ENCODE measurements at places on chromosomes 12 and 14. TPM values are rescaled to one million over a fixed set of nuclear protein-coding genes. Genes with fewer than 3 reads are reported as not detected.
A peak's percentile ranks its signal among the peaks of the same experiment; 100 is the strongest.

Gene STXBP6
- polyA plus RNA-seq: 0.63 TPM

Gene PTGER2
- polyA plus RNA-seq: 0.28 TPM

GRCh38 chr14:55071870-55072640 lies 20.6 kb downstream of the MAPK1IP1L start:
- peak; percentile 65 for DNase-seq

DNA sequence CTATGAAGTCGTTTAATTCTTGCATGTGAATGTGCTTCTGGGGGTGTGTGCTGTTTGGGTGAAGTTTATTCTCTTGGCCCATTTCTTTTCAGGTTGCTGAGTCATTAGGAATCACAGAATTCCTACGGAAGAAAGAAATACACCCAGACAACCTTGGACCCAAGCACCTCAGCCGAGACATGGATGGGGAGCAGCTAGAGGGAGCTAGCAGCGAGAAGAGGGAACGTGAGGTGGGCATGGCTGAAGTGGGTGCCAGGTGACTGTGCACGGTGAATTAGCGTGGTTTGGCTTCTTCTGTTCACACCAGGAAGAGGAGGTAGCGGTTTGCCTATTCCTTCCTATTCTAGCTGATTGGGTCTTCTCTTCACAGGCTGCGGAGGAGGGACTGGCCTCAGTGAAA lies 19.2 kb downstream of the ZNF839 start:
- no peak for DNase-seq

DNA sequence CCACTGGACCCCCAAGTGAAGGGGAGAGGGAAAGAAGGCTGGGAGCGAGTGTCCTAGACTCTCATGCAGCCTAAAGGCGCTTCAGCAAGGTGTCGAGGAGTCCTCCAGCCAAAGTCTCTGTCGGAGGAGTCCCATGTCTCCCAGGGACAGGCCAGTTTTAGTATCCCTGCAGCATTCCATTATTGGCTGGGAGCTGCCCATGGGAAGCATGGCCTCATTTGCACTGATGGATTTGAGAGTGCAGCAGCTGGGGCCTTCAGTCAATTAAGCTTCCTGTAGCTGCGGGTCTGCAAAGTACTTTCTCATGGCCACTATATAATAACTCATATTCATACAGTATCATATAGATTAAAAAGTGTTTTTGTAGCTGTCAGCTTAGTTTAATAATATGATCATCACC lies 12.4 kb upstream of the RPH3A start:
- DNase-seq: no peak

GRCh38 chr12:52441320-52441911 lies 7.2 kb upstream of the KRT75 start:
- DNase-seq: no peak

DNA sequence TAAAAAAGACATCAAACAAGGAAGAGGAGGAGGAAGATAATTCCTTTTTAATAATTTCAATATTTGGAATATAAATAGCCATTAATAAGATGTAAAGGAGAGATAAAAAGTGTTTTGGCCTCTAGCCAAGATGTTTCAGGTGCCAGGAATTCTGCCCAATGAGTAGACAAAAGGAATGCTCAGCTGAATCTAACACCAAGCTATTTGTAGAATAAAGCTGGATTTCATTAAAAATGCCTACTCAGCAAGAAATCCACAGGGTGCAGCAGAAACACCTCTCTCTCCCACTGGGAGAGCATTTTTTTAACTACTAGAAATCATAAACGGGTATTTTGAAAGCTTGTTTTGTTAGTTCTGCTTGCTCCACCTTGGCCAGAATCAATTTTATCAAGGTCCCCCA lies 4.1 kb upstream of the STAB2 start:
- DNase-seq: no peak

GRCh38 chr12:68180792-68181744 lies 21.5 kb upstream of the IFNG start:
- DNase-seq: no peak
